ENCODE measurements at places on chromosomes 1 and 21.

- no peak for DNase-seq
Measured at GRCh38 chr1:14707531-14708445, 109.3 kb downstream of the KAZN start.

DNA sequence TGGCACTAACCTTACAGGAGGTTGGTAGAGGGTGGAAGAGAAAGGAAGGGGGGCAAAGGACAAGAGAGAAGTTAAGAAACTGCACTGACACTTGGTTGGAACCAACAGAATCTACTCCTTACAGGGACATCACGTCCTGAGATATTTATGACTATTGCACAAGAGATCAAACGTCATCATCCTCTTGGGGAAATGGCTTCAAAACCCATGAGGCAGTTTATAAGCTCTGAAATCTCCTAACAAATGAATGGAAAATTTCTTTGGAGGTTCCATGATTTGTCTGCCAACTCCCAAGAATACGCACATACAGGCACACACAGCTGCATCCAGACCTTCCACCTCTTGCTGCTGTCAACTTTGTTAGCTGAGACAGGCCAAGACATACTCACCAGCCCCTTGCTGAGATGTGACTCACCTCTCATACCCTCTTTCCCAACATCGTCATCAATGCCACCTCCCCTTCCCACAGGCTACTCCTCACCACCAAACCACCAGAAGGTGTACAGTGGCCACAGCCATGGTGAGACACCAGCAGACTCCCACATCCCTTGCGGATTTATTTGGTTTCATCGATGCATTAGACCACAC is 135.5 kb downstream of the SETD4 start:
- no peak for DNase-seq

DNA sequence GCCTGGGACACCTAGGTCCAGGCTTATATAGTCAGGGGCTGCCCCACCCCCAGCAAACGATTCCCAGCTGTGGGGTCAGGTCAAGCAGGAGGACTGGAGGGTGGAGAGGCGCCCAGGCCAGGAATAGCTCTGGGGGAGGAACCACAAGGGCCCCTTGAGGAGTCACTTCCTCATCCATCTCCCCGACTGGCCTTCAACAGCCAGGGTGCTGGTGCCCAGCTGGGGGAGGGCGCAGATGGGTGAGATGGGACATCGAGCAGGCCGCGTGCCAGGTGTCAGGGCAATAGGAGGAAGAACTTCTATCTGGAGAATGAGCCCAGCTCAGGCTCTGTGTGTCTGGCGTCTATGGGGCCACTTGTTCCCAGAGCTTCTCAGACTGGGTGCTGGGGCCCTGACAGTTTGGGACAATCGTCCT is 208 bp upstream of the MYBPH start:
- DNase-seq = no peak

- peak; percentile 92 for DNase-seq
Measured at GRCh38 chr1:41977326-41977725, 58.6 kb upstream of the HIVEP3 start.

DNA sequence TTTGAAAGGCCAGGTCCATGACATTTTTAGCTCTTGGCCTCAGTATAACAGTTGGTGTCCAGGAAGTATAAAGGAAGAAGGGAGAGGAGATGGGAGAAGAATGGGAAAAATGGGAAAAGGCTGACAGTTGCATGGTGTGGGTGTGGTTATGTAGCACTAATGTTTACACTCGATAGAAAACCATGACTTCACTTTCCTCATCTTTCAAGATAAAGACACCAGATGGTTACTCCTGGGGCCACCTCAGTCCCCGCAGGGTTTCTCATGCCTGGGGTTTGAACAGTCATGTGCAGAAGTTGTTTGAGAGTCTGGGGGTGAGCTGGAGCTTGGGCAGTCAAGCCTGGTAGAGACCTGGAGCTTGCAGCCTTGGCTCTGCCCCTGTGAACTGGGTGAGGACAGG is 7.9 kb downstream of the PGBD2 start:
- peak; percentile 68 for DNase-seq

GRCh38 chr1:88219521-88219920 is 464.6 kb upstream of the PKN2 start:
- no peak for DNase-seq

DNA sequence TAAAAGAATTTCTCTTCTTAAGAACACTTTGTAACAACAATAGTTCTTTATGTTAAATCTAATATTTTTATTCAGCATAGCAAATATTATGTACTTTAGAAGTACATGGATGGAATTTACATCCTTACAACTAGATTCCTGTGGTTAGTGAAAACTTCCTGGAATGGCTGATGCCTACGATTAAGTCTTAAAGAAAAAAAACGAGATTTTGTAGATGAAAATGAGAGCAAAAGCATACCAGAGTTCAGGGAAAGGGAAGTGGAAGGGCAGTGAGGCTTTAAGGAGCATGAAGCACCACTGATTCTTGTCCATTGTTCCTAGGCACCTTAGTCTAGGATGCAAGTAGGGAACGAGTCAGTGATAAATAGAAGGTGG is 26.7 kb downstream of the CFH start:
- no peak for DNase-seq

GRCh38 chr1:95407131-95407885 is 173.3 kb downstream of the RWDD3 start:
- DNase-seq = no peak

DNA sequence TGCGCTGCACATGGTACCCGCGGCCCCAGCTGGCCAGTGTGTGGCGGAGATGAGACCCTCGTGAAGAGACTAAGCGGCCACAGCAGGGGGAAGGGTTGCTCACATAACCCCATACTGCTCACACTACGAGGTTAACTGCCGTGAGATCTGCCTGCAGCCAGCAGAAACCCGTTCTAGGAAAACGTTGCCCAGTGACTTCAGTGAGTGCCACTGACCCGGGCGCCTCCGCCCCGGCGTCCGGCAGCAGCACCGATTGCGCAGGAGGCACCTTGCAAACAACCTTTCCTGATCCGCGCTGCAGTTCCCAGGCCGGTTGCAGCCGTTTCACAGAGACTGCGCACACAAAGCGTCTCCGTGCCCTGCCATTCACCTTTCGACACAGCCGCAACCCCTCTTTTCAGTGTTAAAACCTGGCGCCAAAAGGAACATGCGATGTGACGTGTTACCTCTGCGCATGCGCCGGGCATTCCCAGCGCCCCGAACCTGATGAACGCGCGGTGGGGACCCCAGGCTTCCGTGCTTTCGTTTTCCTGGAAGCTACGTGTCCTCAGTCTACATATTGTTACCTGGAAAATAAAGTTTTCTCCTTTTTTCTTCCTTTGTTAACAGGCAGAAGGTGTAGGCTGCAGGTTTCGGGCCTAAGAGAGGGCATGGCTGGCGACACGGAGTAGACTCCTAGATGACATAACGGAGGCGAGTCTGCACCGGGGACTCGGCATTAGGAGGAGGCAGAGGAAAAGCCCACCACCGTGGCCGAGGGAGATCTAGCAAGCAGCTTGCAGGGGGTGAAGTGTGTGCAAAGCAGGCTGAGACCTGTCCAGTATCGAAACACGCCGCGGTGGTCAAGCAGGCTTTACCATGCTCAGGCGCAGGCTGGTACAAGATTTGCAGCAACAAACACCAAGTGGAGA is 8.9 kb downstream of the VPS26C start:
- DNase-seq = peak; percentile 83

DNA sequence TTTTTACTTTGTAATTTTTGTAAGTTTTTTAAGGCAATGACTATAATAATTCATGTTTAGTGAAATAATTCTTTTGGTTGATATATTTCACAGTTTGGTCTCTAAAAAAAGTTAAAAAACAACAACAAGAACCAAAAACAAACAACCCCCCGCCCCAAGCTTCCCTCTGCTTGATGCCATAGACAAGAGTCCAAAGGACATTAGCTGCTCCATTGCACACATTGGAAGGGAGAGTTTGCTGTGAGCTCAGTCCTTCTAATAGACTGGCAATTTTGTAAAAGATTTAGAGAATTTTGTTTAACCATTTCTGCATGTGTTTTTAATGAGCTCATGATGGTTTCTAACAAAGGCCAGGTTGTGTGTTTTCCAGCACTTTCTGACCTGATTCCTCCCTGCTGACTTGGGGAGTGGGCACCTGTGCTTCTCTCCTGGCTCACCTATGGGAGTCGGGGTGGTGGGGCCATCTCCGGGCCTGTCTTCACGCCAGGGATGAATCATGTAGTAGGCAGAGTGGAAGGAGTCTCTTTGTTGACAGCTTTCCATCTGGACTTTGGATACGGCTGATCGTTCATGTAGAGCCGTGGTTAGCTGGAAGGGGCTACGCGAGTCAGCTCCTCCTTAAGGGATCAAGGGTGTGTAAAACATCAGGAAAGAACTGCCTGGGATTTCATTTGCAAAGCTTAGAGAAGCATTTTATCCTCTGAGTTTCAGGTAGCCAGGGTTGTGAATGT is 14.1 kb downstream of the ZBTB18 start:
- no peak for DNase-seq

DNA sequence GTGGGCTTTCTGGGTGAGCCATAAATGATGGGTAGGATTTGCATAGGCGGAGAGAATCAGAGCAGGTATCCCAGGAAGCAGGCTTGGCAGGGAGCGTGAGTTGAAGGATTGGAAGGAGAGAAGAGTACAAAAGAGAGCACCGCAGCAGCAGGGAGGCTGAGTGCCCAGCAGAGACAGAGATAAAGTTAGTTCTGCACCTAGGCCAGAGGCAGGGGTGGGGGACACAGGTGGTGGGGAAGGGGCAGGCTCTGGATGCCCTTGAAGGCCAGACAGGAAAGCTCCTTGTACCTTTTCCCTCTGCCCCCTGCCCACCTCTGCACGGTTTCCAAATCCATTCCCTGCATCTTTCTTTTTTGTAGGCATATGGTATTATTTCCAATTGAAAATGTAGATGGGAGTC is 33.0 kb upstream of the TRABD2B start:
- no peak for DNase-seq

DNA sequence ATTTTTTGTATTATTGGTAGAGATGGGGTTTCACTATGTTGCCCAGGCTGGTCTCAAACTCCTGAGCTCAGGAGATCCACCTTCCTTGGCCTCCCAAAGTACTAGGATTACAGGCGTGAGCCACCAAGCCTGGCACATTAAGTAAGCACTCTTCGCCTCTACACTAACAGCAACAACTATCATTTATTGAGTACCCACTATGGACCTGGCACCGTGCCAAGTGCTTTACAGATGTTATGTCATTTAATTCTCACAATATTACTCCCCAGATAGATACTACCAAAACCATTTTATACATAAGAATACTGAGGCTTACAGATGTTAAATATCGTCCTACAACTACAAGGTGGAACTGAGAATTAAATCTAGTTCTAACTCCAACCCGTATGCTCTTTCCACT is 50.1 kb downstream of the TUT4 start:
- peak; percentile 19 for DNase-seq

DNA sequence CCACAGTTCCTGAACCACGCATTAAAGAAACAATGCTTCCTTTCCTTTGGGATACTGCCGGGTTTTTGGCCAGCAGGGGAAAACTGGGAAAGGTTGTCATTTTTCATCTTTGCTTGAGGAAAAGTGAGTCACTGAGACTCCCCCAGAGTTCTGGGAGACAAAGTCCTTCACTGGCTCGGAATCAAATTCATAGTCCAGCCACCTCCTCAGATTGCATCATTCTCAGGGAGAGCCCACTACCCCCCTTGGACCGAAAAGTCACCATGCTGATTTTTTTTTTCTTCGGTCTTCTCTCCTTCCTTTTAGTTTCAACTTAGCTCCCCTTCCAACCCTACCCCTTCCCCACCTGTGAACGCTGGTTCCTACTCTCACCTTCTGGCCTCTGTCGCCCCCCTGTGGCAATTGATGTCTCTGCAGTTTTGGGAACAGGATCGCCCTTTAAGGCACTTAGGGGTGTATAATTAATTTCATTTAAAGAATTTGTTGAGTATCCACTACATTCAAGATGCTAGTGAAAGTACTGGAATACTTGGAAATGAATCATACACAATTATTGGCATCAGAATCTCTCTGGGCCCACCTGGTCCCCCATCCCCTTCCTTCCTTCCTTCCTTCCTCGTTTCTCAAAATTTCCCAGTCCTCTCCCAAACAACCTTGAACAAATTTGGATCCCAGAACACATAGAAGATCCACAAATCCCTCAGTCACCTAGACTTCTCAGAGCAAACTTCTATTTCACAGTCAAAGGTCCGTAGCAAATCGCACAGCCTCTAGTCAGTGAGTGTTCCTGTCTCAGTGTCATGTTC is 6.9 kb downstream of the ACKR1 start:
- DNase-seq = peak; percentile 46

DNA sequence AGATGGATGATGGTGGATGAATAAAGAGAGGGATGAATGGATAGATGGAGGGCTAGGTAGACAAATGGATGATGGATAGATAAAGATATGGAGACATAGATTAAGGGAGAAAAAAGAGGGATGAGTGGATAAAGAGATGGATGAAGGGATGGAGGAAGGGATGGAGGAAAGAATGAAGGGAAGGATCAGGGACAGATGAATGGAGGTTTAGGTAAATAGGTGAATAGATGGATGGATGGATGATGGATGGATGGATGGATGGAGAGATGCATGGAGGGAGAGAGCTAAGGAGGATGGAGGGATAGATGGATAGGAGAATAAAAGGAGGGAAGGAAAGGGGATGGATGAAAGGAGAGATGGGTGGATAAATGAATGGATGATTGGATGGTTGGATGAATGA is 28.8 kb downstream of the PLXNA2 start:
- no peak for DNase-seq

DNA sequence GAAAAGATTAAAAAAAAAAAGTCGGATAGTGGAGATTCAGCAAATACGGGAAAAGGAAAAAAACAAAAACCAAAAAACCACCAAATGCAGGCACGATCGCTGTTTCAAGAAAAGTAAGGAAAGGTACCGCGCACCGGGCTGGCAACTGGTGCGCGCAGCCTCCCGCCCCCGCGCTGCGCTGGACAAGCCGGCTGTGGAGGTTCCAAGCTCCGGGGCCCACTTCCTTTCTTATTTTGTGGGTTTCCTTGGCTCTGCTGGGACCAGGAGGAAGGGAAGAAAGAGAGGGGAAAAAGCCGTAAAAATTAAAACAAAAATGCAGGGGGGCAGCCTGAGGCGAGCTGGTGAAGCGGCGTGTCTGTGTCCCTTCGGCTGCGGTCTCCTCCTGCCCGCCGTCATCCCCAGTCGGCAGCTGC is 233 bp downstream of the ADAMTS5 start:
- DNase-seq = no peak

- peak; percentile 8 for DNase-seq
Measured at GRCh38 chr1:22418933-22419382, 32.7 kb upstream of the ZBTB40 start.

- DNase-seq = no peak
Measured at GRCh38 chr21:27505516-27505915, 538.6 kb upstream of the ADAMTS5 start.

- DNase-seq = no peak
Measured at GRCh38 chr1:210201681-210202080, 30.9 kb upstream of the SERTAD4 start.

- DNase-seq = no peak
Measured at GRCh38 chr1:241839369-241839979, 8.5 kb upstream of the EXO1 start.

- DNase-seq = peak; percentile 25
Measured at GRCh38 chr1:173406783-173407230, 70.3 kb upstream of the PRDX6 start.

GRCh38 chr1:3276341-3276800 is 178.1 kb upstream of the ARHGEF16 start:
- no peak for DNase-seq

GRCh38 chr1:167650269-167651160 is 20.5 kb downstream of the RCSD1 start:
- no peak for DNase-seq
